ENCODE measurements at places on chromosomes 2 and 18.

DNA sequence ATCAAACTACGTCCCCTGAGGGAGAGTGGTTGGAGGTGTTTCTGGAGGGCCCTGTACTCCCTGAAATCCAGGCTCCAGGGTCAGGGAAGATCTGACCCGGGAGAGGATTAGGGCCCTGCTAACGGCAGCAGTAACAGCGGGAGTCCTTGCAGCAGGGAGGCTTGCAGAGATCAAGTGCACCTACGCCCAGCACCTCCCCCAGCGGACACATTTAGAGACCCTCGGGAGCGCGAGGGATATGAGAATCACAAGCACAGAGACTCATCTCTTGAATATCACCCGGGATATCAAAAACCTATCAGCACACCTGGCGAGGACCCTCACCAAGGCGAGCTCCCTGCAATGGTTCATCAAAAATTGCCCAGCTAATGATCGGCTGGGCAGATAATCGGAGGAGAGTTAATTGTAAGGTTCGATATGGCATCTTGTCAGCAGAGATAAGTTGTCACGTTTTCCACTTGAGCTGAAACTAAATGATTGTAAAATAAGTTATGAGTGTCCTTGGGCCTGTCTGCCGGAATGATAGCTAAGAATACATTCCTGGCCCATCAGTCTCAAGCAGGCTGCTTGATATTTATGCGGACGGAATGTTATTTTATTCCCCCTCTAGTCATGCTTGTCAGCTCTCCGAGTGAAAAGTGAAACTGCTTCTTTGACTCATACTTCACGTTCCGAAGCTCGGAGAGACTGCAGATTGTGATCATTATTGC is 209.8 kb downstream of the GBX2 start:
- DNase-seq: no peak

- no peak for DNase-seq
These were observed 24.2 kb upstream of the MTCL1 start for GRCh38 chr18:8681196-8681595.

DNA sequence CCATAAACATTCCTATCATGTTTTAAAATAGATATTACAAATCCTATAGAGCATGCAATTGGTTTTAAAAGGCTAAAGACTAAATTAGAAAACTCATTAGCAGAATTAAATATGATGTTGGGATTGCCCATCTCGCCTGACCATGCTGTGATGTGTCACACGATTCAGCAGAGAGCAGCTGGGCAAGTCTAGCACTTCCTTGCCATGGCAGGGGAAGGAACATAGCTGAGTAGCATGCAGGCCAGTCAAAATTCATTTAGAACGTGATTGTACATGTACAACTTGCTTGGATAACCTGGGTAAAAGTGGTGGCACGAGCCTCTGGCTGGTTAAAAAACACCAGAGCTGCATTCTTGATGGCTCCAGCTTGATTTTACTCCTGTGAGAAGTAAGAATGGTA is 81.3 kb downstream of the SCN3A start:
- no peak for DNase-seq

DNA sequence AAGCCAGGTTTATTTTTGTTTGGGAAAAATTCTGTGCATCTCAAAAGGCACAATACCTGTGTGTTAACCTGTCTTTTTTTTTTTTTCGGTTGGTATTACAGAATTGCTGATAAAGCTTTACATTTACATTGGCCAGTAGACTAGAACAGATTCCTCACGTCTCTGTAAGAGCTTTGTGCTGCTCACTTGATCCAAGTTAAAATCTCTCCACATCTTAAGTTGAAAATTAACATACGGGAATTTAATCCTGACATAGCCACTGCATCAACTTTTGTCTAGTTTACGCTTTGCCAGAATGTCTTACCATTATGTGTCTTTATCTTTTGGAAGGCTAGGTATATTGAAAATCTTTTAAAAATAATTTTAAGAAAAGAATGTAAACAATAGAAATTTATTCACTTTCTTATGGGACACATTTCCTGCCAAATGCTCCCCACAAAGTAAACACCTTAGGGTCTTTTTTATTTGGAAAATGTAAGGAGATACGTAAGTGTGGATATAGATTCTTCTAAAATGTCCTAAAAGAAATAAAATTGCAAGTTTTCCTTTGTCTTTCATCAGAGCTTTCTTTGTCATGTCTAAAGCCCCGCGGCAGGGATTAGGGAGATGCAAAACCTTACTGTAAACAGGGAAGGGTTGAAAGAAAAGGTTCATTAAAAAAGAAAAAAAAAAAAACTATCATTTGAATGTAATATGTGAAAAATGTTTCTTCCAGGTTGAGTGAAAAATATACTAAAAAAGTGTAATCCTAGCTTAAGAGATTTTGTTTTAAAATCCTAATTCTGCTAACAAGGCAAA is 912.8 kb downstream of the NRXN1 start:
- DNase-seq: no peak

DNA sequence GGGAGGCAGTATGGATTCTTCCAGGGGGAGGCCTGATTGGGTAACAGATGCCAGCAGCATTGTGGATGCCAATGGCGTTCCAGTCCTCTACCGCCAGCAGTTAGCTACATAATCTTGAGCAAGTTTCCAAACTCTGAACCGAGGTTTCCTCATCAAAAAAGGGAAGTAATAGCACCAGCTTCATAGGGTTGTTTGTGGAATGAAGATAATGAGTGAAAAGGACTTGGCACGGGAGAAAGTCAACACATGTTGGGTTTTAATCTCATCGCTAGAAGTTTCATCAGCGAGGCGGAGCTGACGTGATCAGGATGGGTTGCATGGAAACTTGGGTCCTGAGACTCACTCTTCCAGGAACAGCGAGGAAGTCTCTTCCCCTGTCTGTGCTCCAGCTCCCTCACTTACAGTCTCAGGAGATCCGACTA is 266.7 kb downstream of the SH3BP4 start:
- no peak for DNase-seq
